Right forelimb (tissue), 1 donor: ENCODE measurements at places on chromosomes 5 and 9.
A peak's percentile ranks its signal among the peaks of the same experiment; 100 is the strongest.

DNA sequence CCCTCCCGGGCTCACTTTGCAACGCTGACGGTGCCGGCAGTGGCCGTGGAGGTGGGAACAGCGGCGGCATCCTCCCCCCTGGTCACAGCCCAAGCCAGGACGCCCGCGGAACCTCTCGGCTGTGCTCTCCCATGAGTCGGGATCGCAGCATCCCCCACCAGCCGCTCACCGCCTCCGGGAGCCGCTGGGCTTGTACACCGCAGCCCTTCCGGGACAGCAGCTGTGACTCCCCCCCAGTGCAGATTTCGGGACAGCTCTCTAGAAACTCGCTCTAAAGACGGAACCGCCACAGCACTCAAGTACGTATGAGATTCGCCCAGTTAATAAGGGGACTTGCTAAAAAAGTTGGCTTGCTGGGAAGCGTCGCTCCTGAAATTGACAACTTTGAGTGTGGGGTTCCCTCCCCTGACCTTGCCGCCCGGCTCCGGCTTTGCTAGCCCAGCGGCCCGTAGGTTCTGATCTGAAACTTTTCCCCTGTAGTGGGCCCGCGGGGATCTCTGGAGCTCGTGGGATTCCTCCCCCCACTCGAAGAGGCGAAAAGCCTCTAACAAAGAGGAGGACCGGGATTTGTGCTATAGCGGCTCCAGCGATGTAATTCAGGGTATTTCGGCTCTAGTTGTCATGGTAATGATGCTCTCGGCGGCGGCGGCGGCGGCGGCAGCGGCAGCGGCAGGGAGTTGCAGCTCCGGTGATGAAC lies 572 bp downstream of the NR4A3 start:
- DNase-seq: peak; percentile 77

DNA sequence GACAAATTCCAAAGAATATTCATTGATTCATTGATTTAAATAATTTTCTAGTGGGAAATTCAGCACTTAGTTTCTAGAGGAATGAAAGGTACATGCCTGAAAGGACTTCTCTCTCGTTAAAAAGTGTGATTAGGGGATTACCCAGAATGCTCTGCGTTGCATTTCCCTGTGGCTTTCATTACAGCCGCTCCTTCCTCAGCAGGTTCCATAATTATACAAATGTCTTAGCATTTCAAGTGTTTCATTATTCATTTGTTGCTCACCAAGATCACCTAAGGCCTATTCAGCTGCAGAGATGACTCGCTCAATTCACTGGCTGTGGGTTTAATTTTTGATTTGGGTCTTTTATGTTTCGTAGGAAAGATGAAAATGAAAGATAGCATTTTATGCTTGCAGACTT lies 52.8 kb downstream of the SPATA31C2 start:
- DNase-seq: no peak

DNA sequence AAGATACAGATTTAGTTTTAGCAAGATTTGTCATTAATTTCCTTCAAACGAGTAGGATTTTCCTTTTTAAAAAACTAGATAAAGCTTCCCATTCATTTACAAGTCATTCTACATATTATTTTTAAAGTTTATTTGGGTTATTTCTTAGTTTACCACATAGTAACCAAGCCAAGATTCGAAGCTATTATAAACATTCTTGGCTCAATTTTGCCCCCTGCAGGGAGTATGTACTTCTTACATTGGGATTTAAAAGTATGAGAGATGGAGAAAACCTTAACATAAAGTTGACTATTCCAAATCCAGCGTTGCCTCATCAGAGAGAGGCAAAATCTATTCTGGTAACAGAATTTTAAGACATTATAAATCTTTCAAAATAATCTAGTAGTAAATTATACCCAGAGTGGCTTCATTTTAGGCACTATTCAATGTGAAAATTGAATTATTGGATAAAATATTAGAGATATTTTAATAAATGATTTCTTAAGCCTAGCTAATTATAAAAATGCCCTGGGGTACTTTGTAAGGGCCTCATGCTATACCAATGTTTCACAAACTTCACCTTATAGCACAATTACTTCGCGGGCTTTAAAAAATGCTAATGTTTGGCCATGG lies 39.1 kb downstream of the FBN2 start:
- no peak for DNase-seq

DNA sequence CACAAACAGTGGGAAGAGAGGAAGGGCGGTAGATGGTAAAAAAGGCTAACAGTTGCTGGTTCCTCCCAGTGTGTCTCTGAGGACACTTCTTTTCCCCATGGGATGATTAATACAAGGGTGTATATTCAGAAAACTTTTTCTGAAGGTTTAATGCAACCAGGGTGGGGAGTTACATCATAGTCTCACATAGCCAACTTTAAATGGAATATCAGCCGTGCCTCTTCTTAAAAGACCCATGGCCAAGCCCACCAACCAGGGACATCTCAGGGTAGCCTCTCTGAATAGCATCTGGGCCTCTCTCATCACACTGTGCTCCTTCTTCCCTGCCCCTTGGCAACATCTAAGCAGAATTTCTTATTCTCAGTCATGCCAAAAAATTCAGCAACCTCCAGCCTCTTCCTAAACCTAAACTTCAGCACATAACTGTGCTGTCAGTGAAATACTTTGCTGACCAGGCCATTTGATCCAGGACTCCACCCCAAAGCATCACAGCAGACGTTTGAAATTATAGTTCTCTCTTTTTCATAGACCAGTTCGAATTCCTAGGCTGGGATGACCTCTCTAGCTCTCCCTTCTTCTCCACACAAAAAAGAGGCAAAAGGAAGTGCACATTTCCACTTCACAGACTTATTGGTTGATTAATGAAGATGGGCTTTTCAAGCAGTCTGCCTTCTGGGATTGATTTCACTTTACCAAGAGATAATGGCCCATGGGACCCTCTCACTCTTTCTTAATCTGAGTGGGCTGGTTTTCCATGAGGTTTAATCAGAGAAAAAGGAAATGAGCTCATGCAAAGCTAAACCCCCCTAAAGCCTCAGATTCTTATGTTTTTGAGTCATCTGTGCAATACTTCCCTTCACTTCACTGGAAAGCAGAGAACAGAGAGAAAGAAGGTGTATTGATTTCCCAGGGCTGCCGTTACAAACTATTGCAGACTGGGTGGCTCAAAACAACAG lies 85.1 kb upstream of the RAI14 start:
- no peak for DNase-seq

DNA sequence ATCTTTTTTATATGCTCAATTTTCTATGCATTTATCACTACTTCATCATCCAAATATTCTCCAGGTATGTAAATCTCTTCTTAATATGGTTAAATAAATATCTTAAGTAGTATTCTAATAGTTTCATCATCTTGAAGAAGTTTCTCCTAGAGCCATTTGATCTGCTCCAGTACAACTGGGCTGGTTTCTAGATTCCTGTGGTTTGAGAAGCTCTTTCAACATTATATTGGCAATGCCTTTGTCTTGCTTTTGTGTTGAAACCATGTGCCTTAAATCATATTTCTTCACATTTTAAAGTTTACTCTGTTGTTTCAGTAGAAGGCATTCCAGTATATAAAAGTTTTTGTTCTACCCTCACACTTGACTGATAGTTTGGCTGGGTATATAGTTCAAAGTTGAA lies 27.6 kb downstream of the MBLAC2 start:
- no peak for DNase-seq

DNA sequence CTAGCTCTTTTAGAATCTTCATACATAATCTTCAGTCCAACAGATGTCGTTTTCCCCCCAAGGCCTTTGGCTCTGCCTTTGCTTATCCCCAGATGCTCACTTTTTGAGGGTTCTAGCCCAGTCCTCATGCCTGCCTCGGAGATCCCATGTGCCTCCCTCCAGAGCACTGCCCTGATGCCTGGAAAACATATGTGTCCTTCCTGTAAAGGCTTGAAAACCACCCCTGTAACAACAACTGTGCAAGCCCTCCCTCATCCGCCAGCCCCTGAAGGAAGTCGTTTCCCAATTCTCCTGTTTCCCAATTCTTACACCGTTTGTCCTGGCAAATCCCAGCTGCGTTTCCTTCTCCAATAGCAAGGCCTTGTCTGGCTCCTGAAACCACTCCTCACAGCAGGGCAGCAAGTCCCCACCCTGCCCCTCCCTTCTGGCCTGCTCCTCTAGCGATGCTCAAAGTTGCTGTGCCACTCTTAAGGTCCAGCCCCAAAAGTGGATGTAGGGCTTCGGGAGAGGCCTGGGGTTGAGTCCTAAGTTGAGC lies 52.2 kb downstream of the SLC36A1 start:
- DNase-seq: no peak

DNA sequence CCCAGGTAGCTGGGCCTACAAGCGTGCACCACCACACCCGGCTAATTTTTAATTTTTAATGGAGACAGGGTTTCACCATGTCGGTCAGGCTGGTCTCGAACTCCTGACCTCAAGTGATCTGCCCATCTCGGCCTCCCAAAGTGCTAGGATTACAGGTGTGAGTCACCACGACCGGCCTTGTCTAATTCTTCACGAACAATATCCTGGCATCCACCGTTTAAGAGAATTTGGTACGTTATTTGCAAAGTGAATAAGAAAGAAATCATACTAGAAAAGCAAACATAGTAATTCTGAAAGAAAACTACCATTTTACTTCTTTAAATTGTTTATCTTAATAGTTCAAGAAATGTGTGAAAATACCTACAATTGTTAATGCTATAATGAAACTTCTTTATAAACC lies 42.9 kb upstream of the TRIO start:
- no peak for DNase-seq

- no peak for DNase-seq
Observed at GRCh38 chr5:173383711-173384110, 55.5 kb upstream of the STC2 start.

DNA sequence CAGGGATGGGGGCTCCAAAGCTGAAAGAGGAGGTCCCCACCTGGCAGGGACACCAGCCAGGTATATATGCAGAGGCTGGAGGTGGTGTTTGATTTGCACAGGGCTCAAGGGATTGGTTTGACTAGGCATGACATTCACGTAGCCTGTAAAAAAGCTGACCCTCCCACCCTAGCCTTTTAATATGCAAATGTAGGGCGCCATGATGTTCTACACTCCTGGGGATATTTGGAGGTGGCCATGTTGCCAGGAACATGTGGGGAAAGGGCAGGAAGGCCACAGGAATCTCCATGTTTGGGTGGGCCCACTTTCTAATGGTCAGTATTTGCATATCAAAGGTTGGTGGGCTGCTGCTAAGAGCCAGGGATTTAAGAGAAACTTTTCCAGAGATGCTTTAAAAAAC lies 12.0 kb upstream of the THG1L start:
- no peak for DNase-seq

- DNase-seq: no peak
Observed at GRCh38 chr5:130287438-130287837, 383.2 kb downstream of the CHSY3 start.

- no peak for DNase-seq
Observed at GRCh38 chr5:126003309-126003708, 419.9 kb upstream of the GRAMD2B start.

DNA sequence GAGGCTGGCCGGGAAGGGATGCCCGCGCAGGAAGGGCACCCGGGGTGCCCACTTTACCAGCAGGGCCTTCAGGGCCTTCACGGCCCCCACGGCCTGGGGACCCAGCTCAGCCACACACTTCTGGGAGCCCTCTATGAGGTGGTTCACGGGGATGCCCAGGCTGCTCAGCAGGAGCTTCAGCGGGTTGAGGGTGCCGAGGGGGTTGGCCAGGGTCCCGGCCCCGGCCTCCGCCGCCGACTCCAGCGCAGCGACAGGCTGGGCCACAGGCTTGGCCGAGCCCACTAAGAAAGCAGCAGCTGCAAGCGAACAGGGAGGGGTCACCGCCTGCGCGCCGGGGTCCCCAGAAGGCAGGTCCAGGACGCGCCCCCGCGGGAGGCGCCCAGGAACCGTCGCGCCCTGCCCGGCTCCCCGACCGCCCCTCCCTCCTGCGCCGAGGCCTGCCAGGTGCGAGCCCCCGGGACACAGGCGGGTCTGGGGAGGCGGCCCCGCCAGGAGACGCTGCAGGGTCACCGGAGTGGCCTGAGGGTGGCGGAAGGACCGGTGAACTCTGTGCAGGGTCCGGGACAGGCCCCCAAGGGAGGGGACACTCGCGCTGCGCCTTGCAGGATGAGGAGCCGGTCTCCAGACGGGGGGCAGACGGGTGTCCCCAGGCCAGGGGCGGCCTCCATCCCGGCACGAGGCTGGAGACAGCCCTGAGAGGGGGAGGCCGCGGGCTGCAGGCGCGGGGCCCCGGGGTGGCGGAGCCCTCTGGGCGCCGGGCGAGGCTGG lies 572 bp downstream of the SCGB3A1 start:
- peak; percentile 56 for DNase-seq

DNA sequence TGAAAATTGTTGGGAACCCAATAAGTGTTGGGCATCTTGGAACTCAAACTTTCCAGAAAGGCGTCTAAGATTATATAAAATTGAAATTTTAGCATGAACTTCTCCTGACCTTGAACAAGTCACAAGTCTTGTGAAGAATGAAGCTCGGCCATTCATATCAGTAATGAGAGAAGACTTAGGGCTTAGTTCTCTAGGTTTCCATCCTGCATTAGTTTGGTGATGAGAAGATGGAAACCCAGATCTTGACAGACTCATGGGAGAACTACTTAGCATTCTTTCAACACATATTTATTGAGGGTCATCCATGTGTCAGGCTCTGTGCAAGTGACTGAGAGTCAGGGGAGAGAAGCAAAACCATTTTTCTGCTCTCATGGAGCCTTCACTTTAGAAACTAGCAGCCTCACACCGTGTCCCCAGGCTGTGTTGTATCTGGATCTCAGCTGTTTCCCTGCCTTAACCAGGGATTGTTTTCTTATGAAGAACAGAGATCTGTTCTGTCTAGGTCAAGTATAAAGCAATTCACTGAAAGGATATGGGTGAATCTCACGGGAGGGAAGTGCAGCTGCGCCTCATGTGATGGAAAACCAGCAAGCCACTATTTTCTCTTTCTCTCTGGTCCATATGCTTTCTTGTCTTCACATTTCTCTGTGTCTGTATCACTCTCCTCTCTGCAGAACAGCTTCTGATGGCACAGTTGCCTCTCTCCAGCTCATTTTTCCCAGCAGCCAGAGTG lies 3.4 kb downstream of the GARNL3 start:
- no peak for DNase-seq

GRCh38 chr9:122229485-122229837 lies 704 bp upstream of the LHX6 start:
- DNase-seq: no peak

DNA sequence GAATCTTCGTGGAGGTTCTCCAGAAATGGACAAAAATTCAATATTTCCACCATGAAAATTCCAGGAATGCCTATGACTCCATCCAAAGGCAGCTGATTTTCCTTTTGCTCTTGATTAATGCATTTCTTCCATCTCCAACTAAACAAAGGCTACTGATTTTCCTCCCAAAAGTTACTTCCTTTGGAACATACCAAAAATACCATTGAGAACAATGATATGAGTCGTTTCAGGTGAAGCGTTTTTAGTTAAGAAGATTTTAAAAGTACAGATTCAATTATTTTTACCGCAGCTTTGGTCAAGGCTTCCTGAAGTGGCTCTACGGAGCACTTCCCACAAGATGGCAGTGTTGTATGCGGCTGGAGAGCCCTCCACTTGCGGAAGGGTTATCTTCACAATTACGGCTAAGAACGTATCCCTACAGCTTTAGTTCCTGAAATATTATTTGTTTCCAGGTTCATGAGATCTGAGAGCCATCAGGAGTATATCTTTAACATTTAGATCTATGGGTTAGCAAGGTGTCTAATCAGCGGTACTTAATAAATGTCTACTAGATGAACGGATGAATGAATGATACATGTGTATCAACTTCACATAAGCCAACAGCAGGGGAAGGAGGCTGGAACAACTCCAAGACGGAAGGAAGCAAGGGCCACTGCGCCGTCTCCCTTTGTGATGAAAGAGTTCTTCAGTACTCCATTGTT lies 35.9 kb upstream of the ARSB start:
- DNase-seq: peak; percentile 67
